Right lung (tissue), 10 donors: ENCODE measurements at places on chromosomes 12 and 14.
A peak's percentile ranks its signal among the peaks of the same experiment; 100 is the strongest.

DNA sequence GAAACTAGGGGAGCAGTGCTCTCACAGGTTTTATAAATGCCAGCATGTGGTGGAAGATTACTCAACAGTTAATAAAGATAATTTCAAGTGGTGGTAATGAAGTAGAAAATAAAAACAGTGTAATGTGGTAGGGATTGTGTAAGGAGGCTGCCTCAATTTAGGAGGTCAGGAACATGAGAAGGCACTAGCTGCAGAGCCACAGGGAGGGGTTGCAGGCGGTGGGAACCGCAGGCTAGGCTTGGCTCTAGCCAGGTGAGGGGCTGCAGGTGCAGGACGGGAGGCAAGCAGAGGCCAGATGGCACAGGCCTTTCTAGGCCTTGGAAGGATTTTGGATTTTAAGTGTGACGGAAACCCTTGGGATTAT, 768 bp downstream of the METTL25 start:
- no peak for DNase-seq

DNA sequence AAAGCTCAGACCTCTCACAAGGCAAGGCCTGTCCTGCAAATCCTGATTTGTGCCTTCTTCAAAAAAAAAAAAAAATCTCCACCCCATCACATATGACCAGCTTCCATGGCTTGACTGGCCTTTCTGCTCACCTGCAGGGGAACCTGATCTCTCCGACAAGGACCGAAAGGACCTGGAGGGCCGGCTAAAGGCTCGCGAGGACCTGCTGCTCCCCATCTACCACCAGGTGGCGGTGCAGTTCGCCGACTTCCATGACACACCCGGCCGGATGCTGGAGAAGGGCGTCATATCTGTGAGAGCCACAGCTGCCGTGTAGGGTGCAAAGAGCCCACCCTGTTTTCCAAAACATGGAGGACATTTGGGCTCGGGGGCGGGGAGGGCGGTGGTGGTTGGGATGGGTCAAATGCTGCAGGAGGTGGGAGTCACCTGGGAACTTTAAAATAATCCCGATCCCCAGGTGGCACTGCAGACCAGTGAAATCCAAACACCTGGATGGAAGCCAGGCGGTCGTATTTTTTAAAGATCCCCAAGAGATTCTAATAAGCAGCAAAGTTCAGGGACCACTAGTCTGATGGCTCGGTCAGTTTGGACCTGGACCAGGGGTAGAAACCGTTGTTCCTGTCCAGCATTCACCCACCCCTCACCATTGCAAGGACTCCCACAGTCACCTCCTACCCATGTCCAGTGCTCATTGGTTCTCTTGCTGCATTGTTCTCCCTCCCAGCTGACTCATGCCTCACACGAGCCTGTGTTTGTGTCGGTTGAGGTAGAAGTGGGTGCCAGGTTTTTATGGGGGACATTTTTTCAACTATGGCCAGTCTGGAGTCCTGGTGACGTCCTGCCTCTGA, 44.8 kb downstream of the FOXN4 start:
- DNase-seq = peak; percentile 35

GRCh38 chr12:43937947-43938346, 102.1 kb downstream of the TMEM117 start:
- no peak for DNase-seq

GRCh38 chr12:10241727-10242126, 29.1 kb downstream of the GABARAPL1 start:
- DNase-seq = no peak

DNA sequence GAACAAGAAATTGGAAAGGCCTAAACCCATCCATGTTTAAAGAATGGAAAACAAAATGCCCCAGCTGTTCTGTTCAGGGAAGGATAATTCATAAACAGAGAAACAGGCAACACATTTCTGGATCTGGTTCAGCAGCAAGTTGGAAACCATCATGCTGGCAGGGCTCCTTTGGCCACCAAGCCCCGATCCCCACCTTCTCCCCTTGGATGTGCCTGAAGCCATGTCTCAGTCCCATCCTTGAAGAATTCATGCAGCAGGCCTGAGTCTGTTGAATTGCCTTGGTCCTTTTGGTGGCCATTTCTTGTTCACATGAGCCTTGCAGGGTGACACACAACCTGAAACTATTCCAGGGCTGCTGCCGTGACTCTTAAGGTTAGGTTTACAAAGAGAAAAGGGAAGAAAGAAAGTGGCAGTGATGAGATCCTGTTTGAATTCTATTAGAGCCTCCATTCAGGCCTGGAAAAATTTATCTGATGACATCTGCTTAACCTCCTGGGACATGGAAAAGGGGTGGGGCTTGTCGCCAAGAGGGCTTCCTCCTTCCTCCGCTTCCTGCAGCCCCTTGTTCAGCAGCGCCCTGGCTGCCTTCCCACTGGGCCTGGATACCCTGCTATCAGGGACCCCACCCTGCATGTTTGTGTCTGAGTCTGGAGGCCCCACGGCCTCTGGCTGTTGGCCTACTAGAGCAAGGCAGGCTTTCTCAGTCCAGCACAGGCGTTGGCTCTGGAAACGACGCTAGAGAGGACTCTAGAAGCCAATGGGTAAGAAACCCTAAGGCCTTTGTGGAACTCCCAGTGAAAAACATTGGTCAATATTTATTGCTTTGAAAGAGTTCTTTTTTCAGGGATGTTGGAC, 341.9 kb downstream of the C12orf75 start:
- peak; percentile 67 for DNase-seq

DNA sequence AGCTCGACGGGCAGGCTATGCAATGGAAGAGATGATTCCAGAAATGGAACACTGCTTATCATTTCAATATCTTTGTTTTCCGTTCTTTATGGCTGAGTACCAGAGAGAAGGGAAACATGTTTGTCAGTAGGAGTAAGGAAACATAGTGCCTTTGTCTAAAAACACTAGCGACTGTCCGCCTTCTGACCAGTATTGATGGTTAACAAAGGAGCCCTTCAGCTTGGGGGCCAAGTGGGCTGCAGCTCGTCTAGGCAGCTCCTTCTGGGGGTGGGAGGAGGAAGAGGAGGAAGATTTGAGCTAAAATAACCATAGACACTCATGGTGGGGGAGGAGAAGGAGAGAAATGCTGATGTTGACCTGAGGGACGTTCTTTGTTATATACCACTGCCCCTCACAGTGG, 15.0 kb downstream of the COQ5 start:
- DNase-seq = no peak

DNA sequence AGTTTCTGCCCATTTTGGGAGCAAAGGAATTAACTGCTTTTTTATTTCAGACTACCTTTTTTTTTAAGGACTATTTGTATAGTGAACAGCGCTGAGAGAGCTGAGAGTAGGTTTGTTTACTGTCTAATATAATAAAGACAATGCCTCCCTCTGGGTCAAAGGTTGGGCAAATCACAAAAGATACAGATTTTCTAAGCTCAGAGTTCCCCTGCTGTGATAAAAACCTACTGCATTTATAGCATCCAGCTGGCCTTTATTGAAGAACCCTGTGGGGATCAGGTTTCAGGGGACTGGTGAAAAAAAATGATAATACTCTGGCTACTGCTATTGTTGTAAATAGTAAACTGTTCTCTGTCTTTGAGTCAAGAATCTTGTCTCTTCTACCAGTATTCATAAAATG, 28.7 kb downstream of the CCDC59 start:
- DNase-seq = no peak

DNA sequence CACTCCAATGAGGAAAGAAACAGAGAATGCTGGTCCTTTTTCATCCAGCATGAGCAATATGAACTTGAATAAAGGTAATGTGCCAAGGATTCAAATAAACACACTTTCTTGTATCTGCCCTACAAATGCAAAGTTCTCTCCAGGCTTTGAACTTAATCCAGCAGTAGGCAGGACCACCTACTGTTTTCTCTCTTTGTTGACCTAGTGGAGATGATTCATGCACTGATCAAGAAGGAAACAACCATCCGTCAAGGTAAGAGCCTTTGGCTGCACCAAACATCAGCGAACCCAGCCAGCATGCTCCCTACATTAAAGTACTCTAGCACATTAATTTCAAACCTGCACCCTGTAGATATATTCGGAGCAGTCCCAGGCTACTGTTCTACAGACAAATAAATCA, 489.3 kb downstream of the GALC start:
- no peak for DNase-seq

DNA sequence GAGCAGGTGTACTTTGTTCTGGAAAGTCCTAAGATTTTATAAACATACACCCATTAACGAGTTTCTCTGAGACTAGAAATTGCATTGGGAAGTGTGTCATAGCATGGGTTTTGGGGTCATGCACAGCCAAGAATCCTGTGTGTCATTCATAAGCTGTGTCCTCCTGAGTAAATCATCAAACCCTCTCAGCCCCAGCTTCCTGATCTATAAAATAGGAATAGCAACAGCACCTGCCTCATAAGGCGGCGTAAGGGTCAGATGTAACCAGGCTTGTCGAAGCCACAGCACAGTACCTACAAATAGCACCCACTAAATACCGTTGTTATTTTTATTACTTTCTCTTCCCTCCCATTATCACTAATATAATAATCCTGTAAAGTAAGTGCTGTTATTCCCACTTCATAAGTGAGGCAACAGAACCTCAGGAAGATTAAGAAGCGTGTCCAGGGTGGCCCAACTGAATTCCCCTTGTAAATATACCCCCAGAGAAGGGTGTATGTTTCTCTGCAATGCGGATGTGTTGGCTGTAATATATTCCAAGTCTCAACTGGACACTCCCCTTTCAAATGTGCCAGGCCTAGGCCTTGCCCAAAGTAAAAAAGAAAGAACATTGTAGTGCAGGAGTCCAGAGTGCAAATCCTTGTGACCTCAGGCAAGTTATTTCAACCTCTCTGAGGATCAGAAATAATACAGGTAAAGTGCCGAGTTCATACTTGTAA, 188.3 kb upstream of the BCL2L14 start:
- DNase-seq = no peak

DNA sequence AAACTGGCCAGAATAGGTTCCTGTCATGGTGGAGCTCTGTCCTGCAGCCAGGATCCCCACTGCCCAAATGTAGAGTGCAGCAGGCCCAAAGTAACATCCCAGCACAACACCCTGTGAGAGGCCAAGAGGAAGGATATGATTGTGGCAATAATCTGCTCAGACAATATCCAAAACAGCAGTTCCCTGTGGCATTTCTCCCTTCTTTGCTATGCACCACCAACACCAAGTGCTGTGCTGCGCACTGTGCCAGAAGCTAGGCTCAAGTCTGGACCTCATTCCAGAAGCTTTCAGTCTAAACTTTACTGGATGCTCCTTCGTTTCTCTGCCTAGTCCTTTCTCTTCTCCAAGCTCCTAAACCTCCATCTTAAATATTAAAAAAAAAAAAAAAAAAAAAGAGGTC, 33.4 kb downstream of the SLC11A2 start:
- no peak for DNase-seq

- DNase-seq = no peak
These were observed 37.4 kb upstream of the BMP4 start for GRCh38 chr14:53993920-53994607.

- DNase-seq = no peak
These were observed 90.7 kb downstream of the OTOGL start for GRCh38 chr12:80190001-80190400.

- DNase-seq = peak; percentile 10
These were observed 11.3 kb downstream of the GARIN6 start for GRCh38 chr12:99658671-99659349.
